Head of caudate nucleus (tissue), 42 donors: ENCODE measurements at places on chromosomes 6 and 20.

DNA sequence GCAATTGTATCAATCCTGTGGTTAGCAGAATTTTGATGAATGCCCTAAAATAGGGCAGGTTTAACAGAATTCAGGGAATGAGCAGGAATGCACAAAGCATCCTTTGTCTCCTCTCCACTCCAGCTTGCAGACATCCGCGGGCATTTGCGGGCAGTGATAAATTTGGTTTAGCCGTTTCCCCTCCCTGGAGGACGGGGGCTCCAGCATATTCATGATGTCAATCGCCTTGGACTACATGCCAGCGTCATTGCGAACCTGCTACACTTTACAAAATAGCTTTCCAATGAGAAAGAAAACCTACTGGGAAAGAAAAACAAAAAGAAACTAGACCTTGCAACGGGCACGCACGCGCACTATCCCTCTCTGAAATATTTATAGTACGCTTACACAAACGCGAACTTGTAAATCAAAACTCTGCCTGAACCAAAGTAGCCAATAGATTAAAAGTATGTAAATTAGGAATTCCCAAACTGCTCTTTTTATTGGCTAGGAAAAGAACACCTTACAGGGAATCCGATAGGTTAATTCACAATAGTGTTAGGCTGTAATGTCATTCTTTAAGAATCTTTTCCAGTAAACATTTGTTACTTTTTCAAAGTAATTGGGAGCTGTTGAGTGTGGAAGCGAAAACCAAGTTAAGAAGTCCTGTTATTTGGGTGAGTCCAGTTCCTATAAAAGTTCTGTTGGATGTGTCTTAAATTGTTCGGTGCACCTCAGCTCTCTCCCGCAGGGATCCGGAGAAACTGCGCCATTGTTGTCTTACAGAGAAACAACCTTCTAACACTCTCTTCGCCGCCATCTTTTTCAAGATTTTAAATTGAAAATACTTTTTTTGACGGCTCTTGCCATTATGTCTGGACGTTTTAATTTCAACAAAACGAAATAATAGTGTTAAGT, 136.7 kb downstream of the HFE start:
- DNase-seq, result peak; percentile 60

DNA sequence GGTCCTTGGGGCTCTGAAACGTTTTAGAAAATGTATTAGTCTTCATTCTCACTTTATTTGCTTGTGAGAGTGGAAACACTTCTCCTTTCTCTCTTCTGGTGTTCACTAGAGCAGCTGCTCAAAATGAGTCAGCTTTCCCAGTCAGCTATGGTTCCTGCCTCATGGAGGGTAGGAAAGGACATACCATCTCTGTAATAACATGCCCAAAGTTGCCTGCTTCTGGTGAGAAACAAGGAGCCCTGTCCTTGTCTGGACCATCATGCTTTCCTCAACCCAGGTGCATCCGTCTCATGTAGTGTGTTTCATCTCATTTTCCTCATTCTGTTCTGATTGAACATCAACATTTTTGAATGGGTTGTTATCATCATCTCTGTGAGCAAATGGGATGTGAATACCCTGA, 17.1 kb upstream of the TINAG start:
- DNase-seq, result no peak

GRCh38 chr6:33018904-33019303, 9.5 kb upstream of the HLA-DOA start:
- no peak for DNase-seq

GRCh38 chr6:15357782-15358181, 111.9 kb downstream of the JARID2 start:
- no peak for DNase-seq

DNA sequence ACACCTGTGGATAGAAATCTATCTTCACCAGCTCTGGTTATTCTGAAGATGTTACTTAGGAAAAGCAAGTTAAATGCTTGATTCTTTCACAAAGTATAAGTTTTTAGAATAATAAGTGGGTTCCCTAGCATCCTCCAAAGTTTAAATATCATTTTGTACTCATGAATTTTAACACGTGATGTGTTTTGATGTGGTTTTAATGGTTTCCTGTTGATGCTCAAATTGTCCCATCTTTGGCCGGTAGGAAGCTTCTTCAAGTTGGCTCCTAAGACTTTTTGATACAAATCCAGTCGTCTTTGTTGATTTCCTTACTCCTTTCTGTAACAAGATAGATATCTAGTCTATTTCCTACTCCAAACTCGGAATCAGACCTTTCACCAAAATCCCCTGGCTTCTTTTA, 94.5 kb upstream of the STXBP5 start:
- DNase-seq, result no peak

DNA sequence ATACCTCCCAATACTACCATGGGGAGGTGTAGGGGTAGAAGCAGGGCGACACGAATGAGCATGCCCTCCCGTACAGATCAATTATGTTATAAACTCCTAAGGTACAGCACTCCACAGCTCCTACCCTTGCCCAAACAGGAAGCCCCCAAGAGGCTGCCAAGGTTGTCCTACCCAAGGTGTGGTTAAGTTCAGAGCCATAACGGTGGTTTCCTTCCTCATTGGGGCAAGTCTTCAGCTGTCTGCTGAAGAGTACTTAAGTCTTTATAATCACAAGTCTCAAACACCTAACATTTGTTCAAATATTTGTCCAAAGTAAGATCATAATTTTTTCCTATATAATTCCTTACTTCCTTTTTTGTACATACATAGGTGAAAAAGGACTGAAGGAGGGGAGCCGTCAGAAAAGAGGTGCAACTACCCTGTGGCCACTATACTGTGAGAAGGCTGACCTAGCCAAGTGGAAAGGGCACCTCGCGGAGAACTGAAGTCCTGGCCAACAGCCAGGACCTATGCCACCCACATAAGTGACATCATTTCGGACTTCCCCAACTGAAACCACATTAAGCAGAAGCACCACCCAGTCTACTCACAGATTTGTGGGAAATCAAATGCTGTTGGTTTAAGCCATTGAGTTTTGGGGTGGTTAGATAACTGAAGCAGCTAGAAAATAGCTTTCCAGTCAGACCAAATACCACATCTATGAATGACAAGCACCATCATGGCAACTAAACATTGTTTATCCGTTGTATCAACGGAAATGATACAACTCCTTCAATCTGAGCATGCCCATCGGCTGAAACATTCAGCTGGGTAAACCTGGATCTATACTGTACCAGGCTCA, 2.9 kb upstream of the RAB22A start:
- peak; percentile 10 for DNase-seq

GRCh38 chr6:37099442-37099841, 70.5 kb upstream of the PIM1 start:
- peak; percentile 23 for DNase-seq

DNA sequence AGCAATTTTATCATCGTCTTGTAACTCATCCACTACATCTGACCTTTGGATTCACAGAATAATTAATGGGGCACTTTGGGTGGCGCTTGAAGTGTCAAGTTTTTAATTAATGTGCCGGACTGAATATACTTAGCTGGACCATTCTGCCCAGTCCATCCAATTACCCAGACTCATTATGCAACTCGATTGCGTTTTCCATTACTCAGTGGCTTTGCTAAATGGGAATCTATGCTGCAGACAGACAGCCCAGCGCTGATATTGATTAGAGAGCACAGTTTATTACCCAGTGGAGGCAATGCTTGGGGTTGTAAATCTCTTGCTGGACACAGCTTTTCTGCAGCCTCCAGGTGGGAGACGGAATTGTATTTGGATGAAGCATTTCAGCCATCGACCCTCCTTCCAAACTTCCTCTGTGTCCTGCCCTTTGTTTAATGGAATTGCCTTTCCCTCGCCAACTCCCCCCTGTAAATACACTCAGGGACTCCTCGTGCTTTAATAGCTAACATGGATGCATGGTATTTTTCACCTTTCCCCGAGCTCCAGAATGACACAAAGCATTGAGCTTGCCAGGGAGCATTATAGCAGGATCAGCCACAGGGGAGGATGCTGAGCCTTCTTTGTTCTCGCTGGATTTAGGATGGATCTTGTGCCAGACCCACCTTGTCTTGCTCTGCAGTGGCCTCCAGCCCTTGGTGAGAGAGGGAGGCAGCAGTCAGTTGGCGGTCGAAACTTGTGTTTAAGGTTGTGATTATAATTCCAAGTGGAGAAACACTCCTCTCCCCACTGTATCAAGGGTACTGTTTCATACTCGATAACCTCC, 59.7 kb downstream of the EDN3 start:
- DNase-seq, result no peak

DNA sequence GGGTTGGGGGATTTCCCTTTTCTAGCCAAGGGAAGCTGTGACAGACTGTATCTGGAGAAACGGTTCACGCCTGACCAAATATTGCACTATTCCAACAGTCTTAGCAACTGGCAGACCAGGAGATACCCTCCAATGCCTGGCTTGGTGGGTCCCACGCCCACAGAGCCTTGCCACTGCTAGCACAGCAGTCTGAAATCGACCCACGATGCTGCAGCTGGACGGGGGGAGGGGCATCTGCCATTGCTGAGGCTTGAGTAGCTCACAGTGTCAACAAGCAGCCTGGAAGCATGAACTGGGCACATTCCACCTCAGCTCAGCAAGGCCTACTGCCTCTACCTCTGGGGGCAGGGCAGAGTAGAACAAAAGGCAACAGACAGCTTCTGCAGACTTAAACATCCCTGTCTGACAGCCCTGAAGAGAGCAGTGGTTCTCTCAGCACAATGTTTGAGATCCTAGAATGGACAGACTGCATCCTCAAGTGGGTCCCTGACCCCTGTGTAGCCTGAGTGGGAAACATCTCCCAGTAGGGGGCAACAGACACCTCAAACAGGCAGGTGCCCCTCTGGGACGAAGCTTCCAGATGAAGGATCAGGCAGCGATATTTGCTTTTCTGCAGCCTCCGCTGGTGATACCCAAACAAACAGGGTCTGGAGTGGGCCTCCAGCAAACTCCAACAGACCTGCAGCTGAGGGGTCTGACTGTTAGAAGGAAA, 89.9 kb upstream of the ECI2 start:
- DNase-seq, result no peak

- no peak for DNase-seq
These were observed 98.7 kb upstream of the RIPOR2 start for GRCh38 chr6:25034431-25034921.

- no peak for DNase-seq
These were observed 1.2 kb upstream of the DSE start for GRCh38 chr6:116369540-116369939.

- DNase-seq, result peak; percentile 76
These were observed 2.0 kb upstream of the SLC29A1 start for GRCh38 chr6:44221291-44221960.

DNA sequence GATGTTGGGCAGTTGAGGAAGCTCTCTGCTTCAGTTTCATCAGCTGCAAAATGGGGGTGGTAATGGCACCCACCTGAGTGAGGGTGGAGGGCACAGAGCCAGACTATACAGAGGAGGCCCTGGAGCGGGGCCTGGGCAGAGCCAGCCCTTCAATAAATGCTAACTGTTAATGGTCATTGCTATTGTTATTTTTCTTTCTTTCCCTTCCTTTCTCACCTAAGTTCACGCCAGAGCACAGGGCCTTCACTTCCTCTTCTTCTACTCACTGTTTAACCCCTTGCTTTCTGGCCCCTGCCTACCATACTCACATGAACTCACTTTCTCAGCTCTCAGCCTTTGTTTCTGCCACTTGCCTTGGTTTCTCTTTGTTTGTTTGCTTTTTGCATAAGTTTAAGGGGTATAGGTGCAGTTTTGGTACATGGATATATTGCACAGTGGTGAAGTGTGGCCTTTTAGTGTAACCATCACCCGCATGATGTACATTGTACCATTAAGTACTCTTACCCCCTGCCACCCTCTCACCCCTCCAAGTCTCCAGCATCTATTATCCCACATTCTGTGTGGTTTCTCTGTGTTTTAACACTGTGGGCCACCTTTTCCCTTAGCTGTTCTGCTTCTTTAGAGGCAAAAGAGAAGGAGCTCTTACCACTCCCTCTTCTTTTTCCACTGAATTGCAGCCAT, 7.5 kb upstream of the RREB1 start:
- DNase-seq, result no peak

GRCh38 chr6:12873691-12874090, 157.1 kb downstream of the PHACTR1 start:
- no peak for DNase-seq

GRCh38 chr6:106727480-106728149, 98.2 kb downstream of the QRSL1 start:
- DNase-seq, result no peak

GRCh38 chr6:87897013-87897412, 150.6 kb upstream of the SPACA1 start:
- DNase-seq, result no peak

GRCh38 chr6:37713529-37714119, 15.9 kb upstream of the MDGA1 start:
- peak; percentile 76 for DNase-seq

DNA sequence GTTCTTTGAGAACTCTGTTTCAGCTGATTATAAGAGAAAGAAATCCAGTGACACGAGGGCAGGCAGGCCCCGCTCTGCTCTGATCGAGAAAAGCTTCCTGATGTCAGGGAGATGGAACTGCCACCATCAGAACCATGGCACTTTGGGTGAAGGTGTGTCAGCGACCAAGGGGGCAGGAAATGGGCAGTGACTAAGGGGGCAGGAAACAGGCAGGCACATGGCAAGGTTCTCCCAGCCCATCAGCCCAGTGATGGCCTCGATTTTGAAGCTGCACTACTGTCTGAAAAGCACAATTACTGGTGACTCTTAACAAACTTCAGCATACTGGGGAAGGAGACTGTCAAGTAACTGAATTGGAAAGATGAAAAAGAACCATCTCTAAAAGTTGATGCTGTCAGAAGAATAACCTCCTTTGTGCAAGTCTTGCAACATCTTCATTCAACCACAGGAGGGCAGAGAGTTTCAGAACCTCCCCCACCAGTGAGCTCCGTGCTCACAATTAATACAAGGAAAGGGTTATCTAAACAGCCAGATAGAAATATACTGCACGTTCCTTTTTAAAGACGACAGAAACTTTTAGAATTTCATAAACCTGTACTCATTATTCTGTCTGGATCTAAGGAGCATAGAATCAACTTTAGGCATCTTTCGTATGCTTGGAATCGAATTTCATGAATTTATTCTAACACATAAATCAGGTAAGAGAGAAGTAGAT, 39.1 kb downstream of the TMX4 start:
- DNase-seq, result no peak

- no peak for DNase-seq
These were observed 91.2 kb downstream of the DNAH8 start for GRCh38 chr6:38806271-38806670.
